ENCODE measurements at places on chromosomes 5 and 9.
A peak's percentile ranks its signal among the peaks of the same experiment; 100 is the strongest.

DNA sequence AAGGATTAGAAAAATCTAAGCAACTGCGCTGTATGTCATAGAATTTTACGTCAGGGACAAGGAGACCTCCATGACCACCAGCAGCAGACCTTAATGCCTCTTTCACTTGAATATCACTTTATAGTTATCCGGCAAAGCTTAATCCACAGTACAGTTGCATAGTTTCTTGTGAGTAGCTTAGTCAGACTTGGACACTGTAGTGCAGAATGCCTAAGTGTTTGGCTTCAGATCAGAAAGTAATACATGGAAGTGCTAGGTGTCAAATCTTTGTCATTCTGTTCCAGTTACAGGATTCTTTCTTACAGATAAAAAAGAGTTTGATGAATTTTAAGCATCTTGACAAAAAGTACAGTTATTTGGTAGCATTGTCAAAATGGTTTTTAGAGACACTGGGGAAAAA, 239.9 kb upstream of the PAPPA start:
- no peak for DNase-seq

DNA sequence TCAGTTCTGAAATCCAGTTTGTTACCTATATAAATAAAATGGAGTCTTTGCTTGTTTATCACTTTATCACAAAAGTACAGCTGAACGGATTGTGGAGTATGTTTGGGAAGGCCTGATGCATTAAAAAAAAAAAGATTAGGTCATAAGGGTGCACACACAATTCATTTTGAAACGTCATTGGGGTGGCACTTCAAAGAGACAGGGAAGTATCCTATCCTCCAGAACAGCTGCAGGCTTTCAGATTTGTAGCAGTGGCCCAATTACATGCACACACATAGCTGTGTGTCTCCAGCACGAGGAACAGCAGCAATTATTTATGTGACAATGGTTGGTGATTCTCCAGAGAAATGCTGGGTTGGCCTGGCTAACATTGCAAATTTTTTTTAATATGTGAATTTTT, 46.8 kb upstream of the FER start:
- DNase-seq, result no peak

GRCh38 chr5:135139381-135140134, 105.5 kb upstream of the PITX1 start:
- peak; percentile 25 for DNase-seq

DNA sequence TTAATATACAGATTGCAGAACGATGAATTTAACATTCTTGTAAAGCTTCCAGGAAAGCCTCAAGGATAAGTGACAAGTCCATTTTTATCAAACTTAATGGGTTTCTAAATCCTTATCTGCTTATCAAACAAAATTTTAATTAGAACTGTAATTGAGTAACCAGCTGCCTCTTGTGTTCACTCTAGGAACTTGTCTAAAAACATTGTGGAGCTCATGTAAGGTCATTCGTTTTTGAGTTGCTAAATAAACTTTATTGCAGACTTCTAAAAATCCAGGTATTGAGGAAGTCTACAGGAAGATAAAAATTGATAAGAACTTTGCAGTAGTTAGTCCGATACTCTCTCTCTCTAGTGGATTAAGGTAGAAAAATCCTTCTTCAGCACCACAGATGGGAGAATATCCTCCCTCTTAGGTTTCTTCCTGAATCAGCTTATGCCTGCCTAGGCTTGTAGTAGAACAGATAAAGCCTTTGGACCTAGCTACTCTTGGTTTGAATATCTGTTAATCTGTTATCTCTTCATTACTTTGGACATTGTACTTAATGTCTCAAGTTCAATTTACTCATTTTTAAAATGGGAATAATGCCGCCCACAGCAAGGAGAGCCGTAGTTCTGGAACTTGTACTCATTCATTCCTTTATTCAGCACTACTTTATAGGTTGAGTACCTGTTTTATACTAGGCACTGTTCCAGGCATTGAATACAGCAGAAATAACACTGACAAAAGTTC, 60.0 kb upstream of the DHFR start:
- no peak for DNase-seq

GRCh38 chr9:134477342-134477925, 151.2 kb downstream of the RXRA start:
- no peak for DNase-seq
